ENCODE measurements at places on chromosomes 3 and 15. TPM values are rescaled to one million over a fixed set of nuclear protein-coding genes. Genes with fewer than 3 reads are reported as not detected.

DNA sequence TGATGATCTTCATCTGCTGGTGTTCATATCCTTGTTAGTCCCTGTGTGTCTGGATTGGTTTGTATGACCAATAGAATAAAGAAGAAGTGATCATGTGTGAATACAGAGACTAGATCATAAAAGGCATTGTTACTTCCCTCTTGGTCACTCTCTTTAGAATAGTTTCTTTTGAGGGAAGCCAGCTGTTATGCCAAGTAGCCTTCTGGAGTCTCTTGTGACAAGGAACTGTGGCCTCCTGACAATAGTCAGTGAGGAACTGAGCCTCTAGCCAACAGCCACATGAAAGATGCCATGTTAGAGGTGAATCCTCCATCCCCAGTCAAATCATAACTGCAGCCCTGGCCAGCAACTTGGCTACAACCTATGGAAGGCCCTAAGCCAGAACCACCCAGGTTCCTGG lies 63.0 kb upstream of the SMAD3 start:
- H3K27me3 ChIP-seq, result peaks cover 14% of the 10 kb centered on the region
- H3K4me1 ChIP-seq, result no peaks in the 10 kb centered on the region

- no peak for DNase-seq
- H3K27ac ChIP-seq, result no peak overlapping the region
Measured at GRCh38 chr15:73319460-73320245, 49.1 kb downstream of the HCN4 start.

- no peaks in the 10 kb centered on the region for H3K4me1 ChIP-seq
- DNase-seq, result no peak
- H3K27me3 ChIP-seq, result no peaks in the 10 kb centered on the region
- no peak overlapping the region for H3K4me3 ChIP-seq
- no peak overlapping the region for H3K27ac ChIP-seq
Measured at GRCh38 chr3:168034152-168034928, 61.4 kb downstream of the GOLIM4 start.

The DENND4A gene
- total RNA-seq, result 59.0 TPM

- DNase-seq, result no peak
- H3K36me3 ChIP-seq, result peaks cover 7% of the 10 kb centered on the region
- H3K4me1 ChIP-seq, result peaks cover 51% of the 10 kb centered on the region
- H3K27me3 ChIP-seq, result no peaks in the 10 kb centered on the region
- peak overlapping the region; percentile 42 for H3K27ac ChIP-seq
Measured at GRCh38 chr3:45612918-45613602, 18.5 kb downstream of the LIMD1 start.

The GABRR3 gene
- not detected for total RNA-seq

GRCh38 chr3:40720863-40721262 lies 196.1 kb downstream of the ZNF621 start:
- DNase-seq, result no peak
- no peaks in the 10 kb centered on the region for H3K27me3 ChIP-seq
- no peak overlapping the region for H3K27ac ChIP-seq
- H3K4me3 ChIP-seq, result no peak overlapping the region
- H3K4me1 ChIP-seq, result no peaks in the 10 kb centered on the region

All from activated T-helper 1 cell treated with anti-CD3 and anti-CD28 coated beads, Interleukin-12 subunit alpha, Interleukin-12 subunit beta, Interleukin-2, Interleukin-4 antibody, amounts not matched to agents 30 ng/mL and 10 ng/mL and 1 ng/mL, durations not matched to agents 14 hours and 24 hours and 36 hours (primary cell).